ENCODE measurements at places on chromosomes 7 and 10.

- DNase-seq: no peak
Observed at GRCh38 chr10:131825150-131825848, 75.5 kb upstream of the PPP2R2D start.

GRCh38 chr10:1963341-1963740 lies 226.0 kb upstream of the ADARB2 start:
- DNase-seq: no peak

GRCh38 chr10:50351483-50352146 lies 100.3 kb upstream of the ASAH2 start:
- no peak for DNase-seq

DNA sequence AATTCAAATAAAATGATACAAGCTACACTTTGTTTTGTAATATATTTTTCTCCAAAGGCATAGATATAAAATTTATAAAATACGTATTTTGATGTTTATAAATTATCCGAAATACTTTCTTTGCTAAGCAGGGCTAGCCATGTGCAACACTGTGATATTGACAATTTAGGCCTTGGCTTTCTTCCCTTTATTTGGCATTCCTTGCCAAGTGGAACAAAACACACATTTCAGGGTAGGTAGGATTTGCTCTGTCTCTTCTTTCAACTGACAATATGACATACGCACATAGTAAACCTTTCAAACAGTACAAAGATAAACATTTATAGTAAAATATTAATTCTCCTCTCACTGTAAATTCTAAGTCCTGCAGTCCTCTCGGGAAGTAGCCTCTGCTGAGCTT lies 103.3 kb upstream of the POT1 start:
- no peak for DNase-seq

DNA sequence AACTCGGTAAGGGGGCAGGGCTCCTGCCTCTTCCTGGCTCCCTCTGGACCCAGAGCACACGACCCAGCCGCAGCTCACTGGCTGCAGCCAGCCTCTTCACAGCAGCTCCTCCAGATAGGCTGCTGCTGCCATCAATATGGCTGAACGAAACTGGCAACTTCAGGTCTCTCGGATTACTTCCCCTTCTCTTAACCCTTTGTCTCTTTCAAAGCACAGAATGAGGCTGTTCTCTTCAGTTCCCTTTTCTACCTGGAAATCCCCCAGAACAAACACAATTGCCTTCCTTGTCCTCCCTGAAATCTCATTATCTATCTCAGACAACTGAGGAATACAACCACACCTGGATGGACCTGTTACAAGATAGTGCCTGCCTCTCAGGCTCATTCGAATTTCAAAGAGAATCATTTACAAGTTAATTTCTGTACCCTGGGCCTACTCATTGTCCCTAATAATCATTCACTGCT lies 193.4 kb upstream of the MBL2 start:
- no peak for DNase-seq

- DNase-seq: no peak
Observed at GRCh38 chr10:88045096-88045495, 181.7 kb downstream of the PTEN start.

- DNase-seq: peak; percentile 32
Observed at GRCh38 chr7:76155938-76156337, 45.8 kb upstream of the SRRM3 start.

DNA sequence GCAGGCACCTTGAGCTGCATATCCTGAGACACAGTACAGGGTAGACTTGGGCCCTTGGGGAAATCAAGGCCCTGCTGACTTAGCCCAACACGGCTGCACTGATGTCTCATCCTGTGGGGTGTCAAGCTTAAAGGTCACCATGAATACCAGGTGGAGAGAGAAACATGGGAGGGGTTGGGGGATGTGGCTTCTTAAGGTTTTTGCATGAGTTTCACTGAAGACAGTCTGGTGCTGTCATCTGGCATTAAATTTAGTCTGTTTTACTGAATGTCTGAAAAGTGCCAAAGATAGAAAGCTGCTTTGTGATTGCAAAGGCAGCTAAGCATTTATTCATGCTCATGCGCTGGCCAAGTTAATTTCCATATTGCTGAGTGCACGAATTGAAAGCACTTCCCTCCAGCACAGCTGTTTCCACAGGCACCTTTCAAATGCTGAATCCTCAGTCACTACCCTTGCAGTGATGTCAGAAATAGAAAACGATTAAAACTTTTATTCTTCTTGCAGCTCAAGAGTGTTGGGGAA lies 102.1 kb downstream of the OSBPL3 start:
- no peak for DNase-seq

DNA sequence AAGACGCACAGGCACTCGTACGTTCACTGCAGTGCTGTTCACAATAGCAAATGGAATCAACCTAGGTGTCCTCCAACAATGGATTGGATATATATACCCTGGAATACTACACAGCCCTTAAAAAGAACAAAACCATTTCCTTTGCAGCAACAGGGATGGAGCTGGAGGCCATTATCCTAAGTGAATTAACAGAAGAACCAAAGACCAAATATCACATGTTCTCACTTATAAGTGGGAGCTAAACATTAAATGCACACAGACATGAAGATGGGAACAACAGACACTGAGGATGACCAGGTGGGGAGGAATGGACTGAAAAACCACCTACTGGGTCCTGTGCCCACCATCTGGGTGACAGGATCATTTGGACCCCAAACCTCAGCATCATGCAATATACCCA lies 52.0 kb upstream of the EBF3 start:
- no peak for DNase-seq

GRCh38 chr10:130109796-130110245 lies 809 bp downstream of the C10orf143 start:
- DNase-seq: peak; percentile 90

DNA sequence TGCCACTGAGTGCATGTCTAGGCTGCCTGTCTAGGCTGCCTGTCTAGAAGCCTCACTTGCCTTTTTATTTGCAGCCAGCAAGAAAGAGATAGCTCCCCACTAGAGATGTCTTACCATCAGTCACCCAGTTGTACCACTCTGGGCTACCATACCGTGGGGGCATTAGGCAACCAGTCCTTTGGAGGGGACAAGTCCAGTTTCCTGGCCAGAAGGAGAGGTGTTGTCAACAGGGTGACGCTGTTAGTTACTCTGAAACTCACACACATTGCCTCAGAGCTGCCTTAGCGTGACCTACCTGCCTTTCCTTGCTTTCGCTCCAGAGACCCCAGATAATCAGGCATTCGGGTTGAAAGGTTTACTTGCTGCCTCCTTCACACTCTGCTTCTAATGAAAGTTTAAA lies 155.4 kb downstream of the CELF2 start:
- no peak for DNase-seq

DNA sequence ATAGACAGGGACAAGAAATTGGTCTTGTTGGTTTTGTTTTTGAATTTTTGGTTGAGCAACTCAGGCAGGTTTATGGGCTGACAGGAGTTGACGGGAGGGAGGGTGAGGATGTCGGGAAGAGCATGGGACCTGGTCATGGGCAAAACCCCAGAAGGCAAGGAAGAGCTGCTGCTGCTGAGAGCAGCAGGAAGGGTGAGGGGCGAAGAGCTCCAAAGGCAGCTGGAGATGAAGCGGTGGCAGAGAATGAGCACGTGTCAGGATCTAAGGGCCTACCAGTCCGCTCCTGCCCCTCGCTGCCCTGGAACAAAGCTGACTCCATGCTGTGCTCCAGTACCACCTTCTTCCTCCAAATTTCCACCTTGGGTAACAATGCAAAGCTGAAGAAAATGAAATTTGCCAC lies 84.3 kb downstream of the ARHGAP22 start:
- no peak for DNase-seq

DNA sequence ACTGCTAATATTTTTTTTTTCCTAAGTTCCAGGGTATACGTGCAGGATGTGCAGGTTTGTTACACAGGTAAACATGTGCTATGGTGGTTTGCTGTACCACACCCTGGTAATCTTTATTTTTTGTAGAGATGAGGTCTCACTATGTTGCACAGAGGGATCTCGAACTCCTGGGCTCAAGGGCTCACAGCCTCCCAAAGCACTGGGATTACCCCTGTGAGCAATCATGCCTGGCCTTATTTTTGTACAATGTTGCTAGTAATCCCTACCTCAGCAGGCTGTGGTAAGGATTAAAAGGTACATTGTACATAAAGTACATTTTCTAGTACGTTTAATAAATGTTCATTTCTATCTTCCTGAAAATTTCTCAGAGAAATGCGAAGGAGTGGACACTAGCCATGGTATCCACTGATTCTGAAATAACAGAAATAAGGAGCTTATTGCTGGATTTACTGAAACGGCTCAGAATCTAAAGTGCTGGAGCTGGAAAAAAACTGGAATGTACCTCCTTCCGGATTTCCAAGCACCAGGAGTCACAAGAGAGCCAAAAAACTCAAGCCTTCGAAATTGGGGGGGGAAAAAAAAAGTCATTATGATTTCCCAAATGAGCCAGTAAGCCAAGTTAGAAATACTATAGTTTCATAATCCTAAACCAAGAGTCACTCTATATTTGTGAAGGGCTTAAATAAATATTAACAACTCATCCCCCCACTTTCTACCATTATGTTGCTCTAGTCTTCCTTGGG lies 69.6 kb downstream of the NT5C2 start:
- DNase-seq: no peak

GRCh38 chr7:32500922-32501341 lies 5.6 kb downstream of the AVL9 start:
- DNase-seq: peak; percentile 57

- peak; percentile 42 for DNase-seq
Observed at GRCh38 chr7:30548845-30549244, 44.2 kb upstream of the GGCT start.

DNA sequence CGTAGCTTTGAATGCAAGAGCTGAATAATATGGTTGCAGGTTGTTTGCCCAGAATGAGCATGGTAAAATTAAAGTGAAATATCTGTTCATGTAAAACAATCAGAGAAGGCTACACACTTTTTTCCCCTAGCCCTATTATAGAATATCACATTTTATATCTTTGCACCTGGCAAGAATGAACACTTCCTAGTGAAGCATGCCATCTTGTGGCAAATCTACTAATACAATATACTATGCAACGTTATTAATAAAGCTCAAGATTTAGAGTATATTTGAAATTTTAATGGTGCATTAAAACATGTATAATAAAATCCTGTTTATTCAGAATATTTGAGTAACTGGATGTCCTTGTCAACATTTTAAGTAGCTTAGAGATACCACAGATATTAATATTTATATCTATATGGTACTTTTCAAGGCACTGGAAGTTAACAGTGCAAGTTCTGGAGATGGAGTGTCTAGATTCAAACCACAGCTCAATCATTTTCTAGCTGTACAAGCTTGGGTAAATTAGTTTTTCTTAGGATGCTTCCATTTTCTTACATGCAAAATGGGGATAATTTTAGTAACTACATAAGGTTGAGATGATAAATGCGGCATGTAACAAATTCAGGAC lies 643.1 kb upstream of the SEMA3D start:
- no peak for DNase-seq
